Camera-type eye (tissue), 1 donor: ENCODE measurements at places on chromosomes 11 and 22. TPM values are rescaled to one million over a fixed set of nuclear protein-coding genes. Genes with fewer than 3 reads are reported as not detected.

BATF2 gene
- total RNA-seq: 0.16 TPM

OR56A4 gene
- total RNA-seq: 0.11 TPM

PDGFB gene
- total RNA-seq: 10.4 TPM

PLEKHA7 gene
- 49.3 TPM for total RNA-seq

MPPED1 gene
- 11.1 TPM for total RNA-seq

IRAG1 gene
- total RNA-seq: 21.2 TPM

C11orf21 gene
- total RNA-seq: 1.3 TPM

LGALS12 gene
- 0.60 TPM for total RNA-seq

ISX gene
- not detected for total RNA-seq

APOA1 gene
- total RNA-seq: 0.60 TPM

LGR4 gene
- total RNA-seq: 350 TPM
